ENCODE measurements at places on chromosomes 4 and X.

- DNase-seq = no peak
These were observed 2.6 kb upstream of the DOCK11 start for GRCh38 chrX:118493016-118493415.

DNA sequence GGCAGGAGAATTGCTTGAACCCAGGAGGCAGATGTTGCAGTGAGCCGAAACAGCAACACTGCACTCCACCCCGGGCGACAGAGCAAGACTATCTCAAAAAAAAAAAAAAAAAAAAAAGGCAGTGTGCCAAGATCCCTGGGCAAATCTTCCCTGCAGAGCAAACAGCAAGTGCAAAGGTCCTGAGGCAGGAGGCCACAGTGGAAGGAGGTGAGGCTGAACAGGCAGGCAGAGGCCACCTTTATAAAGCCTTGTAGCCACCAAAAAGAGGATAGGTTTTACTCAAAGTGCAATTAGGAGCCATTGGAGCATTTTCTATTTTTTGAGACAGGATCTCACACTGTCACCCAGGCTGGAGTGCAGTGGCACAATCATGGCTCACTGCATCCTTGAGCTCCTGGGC is 45.1 kb upstream of the TLR2 start:
- no peak for DNase-seq

DNA sequence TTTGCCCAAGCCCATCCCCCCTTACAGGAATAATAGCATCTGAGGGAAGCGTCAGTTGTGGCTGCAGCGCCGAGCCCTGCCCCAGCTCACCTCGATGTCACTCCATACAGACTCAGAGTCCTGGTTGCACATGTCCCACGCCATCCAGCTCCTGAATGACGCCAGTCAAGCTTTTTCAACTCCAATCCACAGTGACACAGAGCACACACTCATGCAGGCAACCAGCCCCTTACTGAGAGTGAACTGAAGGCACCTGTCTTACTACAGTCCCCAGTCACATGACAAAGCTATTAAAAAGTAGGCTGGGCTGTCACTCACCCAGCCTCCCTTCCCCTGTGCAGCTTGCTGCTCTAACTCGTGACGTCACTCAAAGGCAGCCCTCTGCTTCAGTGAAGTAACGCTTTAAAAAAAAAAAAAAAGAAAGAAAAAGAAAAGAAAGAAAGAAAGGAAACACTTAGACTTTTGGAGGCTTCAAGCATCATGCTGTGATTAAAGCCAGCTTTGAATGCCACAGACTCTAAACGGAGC is at the start of gene PPARGC1A:
TSS of gene PPARGC1A (minus strand) at position 234 of the 528 bp plus-strand sequence. CDS start at position 144, 90 bp downstream.
- no peak for DNase-seq

- DNase-seq = no peak
These were observed 856 bp downstream of the SLC9B1 start for GRCh38 chr4:103018391-103019307.

DNA sequence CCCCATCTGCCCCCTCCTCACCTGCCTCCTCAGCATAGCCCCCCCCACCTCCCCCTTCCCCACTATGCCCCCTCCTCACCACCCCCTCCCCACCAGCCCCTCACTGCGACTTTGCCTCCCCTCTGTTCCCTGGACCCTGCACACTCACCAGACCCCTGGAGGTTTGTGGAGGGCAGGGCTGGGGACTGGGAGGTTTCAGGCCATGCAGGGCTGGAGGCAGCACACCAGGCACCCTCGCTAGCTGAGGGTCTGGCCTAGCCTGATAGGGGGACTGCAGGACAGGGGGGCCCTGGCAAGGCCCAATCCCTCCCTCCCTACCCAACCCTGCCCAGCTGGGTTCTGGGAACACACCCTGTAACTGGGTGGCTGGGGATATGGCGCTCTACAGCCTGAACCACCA is 28.0 kb downstream of the TACC3 start:
- no peak for DNase-seq

GRCh38 chr4:110396963-110397362 is 79.0 kb upstream of the ENPEP start:
- DNase-seq = no peak

- DNase-seq = no peak
These were observed 198.5 kb downstream of the SPATA18 start for GRCh38 chr4:52249581-52249980.

DNA sequence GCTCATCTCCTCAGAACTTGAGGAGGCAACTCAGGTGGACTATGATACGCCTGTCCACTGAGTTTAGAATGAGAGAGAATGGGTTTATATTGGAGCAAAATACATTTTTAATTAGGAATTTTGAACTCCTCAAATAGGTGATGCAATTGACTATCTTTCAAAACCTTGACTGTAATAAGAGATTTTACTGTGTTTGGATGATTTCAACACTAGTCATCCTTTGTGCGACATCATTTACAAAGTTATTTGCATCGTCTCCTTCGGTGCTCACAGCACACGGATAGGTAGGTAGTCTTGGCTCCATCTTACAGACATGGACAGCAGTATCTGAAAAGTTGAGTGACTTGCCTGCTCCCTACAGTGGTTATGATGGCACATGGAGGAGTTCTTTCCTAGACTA is 67.0 kb downstream of the AASDH start:
- DNase-seq = no peak

GRCh38 chr4:20192736-20193135 is 59.0 kb upstream of the SLIT2 start:
- DNase-seq = no peak

DNA sequence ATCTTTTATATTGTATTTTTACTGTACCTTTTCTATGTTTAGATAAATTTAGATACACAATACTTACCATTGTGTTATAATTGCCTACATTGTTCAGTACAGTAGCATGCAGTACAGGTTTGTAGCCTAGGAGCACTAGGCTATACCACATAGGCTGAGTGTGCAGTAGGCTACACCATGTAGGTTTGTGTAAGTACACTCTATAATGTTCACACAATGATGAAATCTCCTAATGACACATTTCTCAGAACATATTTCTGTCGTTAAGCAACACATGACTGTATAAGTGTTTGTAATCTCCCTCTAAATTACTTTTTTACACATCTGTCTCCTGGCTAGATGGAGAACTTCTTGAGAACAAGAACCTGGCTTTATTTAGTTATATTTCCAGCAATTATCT is 40.3 kb downstream of the UCHL1 start:
- DNase-seq = no peak

DNA sequence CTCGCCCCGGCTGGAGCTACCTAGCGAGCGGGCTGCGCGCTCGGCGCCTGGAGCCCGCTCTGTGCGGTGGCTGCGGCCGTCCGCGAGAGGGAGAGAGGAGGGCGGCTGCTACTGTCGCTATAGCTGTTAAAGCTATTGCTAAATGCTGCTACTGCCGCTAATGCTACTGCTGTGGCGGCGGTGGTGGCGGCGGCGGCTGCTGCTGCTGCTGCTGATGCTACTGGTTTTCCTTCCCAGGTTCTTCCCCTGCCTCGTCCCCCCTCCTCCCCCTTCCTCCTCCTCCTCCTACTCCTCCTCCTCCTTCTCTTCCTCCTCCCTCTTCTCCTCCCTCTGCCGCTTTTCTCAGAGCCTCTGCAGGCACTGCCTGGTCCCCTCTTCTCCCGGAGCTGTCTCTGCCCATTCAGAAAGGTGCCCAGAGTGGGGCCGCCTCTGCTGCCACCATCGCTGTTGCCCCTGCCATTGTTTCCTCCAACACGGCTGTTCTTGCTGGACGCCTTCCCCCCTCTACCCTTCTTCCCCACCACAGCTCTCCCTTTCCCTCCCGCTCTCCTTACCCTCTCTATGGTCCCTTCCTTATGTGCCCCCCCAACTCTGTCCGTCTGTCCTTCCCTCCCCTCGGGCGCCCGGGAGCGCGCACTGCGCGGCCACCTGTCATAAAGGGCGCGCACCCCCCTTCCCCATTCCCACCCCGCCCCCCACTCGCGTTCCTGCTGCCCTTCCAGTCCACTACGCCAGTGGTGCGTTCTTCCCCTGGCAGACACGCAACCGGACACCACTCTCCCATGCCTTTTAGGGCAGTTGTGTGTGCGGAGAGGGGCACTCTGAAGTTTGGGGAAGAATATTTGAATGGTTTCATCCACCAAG is at the start of gene NEXMIF:
TSS of gene NEXMIF (minus strand) at position 228 of the 864 bp plus-strand sequence.
- peak; percentile 83 for DNase-seq
